CD8-positive, alpha-beta memory T cell (primary cell): ENCODE measurements at places on chromosomes 16 and 17. TPM values are rescaled to one million over a fixed set of nuclear protein-coding genes. Genes with fewer than 3 reads are reported as not detected.
A peak's percentile ranks its signal among the peaks of the same experiment; 100 is the strongest.

ASPSCR1 gene
- total RNA-seq, result 32.0 TPM

TP53TG3D gene
- 0.37 TPM for total RNA-seq

ATAD5 gene
- 25.5 TPM for total RNA-seq

CHST4 gene
- total RNA-seq, result not detected

LIMD2 gene
- 236 TPM for total RNA-seq

CDH1 gene
- 0.18 TPM for total RNA-seq

JPH3 gene
- not detected for total RNA-seq

ASIC2 gene
- not detected for total RNA-seq

CD300H gene
- total RNA-seq, result not detected

SPOP gene
- total RNA-seq, result 75.1 TPM

DNA sequence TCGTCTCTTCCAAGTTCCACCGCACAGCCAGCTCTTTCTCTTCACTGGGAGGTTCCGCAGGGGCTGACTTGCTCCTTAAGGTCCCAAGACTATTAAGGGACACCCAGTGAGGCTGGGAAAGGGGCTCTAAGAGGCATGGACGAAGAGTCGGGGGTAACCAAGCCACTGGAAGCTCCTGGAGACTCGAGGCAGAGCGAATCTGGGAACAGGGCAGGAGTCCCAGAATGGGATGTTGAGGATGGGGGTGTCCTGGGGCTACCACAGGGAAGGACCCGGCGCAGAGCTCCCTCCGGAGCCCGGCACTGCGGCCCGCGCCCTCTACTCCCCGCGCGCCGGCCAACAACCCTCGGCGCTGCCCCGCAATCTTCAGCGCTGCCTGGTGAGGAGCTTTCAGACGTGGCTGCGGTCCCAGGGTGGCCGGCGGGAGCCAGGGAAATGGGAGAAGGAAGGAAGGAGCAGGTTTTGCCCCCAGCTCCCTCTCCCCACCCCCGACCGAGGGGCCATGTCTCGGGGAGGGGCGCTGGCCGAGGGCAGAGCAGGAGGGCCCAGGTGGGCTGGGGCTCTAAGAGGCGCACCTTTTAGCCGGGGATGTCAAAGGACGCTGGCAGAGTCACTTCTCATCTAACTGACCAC, 581 bp downstream of the CHST5 start:
- no peak overlapping the region for H3K4me3 ChIP-seq
- no peak overlapping the region for H3K27ac ChIP-seq
- no peaks in the 10 kb centered on the region for H3K27me3 ChIP-seq
- no peaks in the 10 kb centered on the region for H3K36me3 ChIP-seq

- no peaks in the 10 kb centered on the region for H3K27me3 ChIP-seq
- no peaks in the 10 kb centered on the region for H3K36me3 ChIP-seq
- no peaks in the 10 kb centered on the region for H3K4me1 ChIP-seq
- no peak overlapping the region for H3K27ac ChIP-seq
These were observed 14.5 kb upstream of the GPRC5C start for GRCh38 chr17:74417178-74418045.

DNA sequence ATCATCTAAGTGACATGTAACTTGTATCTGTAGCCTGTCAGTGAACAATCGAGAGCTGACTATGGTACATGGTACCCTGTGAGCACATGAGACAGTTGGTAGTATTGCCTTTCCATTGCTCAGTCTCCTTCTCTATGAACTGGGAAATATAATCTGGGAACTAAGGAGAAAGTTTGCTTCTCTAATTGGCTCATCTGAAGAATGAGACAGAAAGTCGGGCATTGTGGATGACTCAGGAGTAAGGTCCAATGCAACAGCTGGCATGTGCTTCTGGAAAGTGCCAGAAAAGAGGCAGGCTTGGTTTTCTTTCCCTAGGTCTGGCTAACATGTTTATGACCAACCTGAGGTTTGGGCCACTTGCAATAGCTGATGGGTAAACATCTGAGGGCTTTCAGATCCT, 51.9 kb downstream of the ZZEF1 start:
- H3K4me3 ChIP-seq, result no peak overlapping the region
- H3K4me1 ChIP-seq, result no peaks in the 10 kb centered on the region
- no peak overlapping the region for H3K27ac ChIP-seq
- H3K36me3 ChIP-seq, result peaks cover 44% of the 10 kb centered on the region

GRCh38 chr17:48528153-48528935, 2.5 kb downstream of the HOXB1 start:
- DNase-seq, result no peak
- no peak overlapping the region for H3K27ac ChIP-seq
- H3K36me3 ChIP-seq, result no peaks in the 10 kb centered on the region
- H3K4me1 ChIP-seq, result no peaks in the 10 kb centered on the region
- H3K27me3 ChIP-seq, result peaks cover 5% of the 10 kb centered on the region
- no peak overlapping the region for H3K4me3 ChIP-seq

DNA sequence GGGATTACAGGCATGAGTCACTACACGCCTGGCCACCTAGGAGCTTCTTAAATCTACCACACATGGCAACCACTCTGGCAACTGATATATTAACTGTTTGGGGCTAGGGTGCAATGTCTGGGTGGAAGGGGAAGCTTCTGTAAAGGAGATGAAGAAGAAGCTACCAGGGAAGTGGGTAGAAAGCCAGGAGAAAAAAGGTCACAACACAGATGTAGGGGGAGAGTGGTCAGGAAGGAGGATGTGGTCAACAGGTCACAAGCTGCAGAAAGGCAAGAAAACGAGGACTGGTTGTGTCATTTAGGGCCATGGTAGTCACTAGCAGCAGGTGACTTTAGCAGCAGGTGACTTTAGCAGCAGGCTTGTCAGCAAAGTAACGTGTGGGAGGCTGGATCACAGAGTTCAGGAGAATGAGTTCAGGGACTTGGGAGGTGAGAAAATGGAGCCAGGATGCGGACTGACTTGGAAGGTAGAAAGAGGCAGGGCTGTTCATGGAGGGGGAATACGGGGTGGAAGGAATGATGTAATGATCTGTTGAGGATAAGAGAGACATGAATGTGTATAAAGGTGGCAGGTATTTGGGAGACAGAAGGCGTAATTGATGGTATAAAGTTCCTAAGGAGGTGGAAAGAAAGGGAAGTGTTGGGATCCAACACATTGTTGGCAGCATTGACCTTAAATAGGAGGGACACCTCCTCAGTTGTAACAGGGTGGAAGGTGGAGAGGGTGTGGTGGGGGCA, 16.3 kb upstream of the WFIKKN2 start:
- no peak overlapping the region for H3K27ac ChIP-seq
- H3K36me3 ChIP-seq, result no peaks in the 10 kb centered on the region
- no peaks in the 10 kb centered on the region for H3K27me3 ChIP-seq
- H3K4me1 ChIP-seq, result peaks cover 7% of the 10 kb centered on the region
- DNase-seq, result no peak

GRCh38 chr17:65005858-65006257, 50.7 kb downstream of the GNA13 start:
- H3K4me3 ChIP-seq, result no peak overlapping the region
- no peaks in the 10 kb centered on the region for H3K27me3 ChIP-seq
- H3K27ac ChIP-seq, result no peak overlapping the region
- H3K36me3 ChIP-seq, result no peaks in the 10 kb centered on the region
- H3K4me1 ChIP-seq, result no peaks in the 10 kb centered on the region

GRCh38 chr16:63361032-63361624, 1324.9 kb upstream of the CDH8 start:
- no peak overlapping the region for H3K4me3 ChIP-seq
- H3K27ac ChIP-seq, result no peak overlapping the region
- no peaks in the 10 kb centered on the region for H3K36me3 ChIP-seq
- no peak for DNase-seq

GRCh38 chr16:12590963-12591362, 212.7 kb downstream of the CPPED1 start:
- no peak overlapping the region for H3K4me3 ChIP-seq
- H3K27me3 ChIP-seq, result no peaks in the 10 kb centered on the region
- no peak overlapping the region for H3K27ac ChIP-seq

GRCh38 chr16:89581861-89582563, 6.5 kb downstream of the CPNE7 start:
- no peaks in the 10 kb centered on the region for H3K27me3 ChIP-seq
- no peak overlapping the region for H3K27ac ChIP-seq
- no peak for DNase-seq
- H3K36me3 ChIP-seq, result no peaks in the 10 kb centered on the region
- H3K4me3 ChIP-seq, result no peak overlapping the region

DNA sequence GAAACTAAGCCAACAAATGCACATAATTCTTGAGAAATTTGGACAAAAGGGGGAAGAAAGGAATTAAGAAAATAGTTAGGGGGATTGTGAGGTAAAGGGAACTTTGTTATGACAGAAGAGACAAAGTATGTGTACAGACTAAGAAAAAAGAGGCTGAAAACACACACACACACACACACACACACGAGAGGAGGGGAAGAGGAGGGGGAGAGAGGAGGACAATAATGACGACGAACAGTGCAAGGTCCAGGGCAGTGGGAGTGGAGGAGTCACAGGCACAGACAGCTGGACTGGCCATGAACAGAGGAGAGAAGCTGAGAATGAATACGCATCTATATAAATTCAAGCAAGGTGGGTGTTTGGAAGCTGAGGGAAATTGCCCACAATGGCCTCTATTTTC, 44.6 kb downstream of the MARVELD3 start:
- no peak overlapping the region for H3K4me3 ChIP-seq
- peaks cover 18% of the 10 kb centered on the region for H3K36me3 ChIP-seq
- H3K27ac ChIP-seq, result no peak overlapping the region
- H3K27me3 ChIP-seq, result no peaks in the 10 kb centered on the region
- no peaks in the 10 kb centered on the region for H3K4me1 ChIP-seq

- no peak for DNase-seq
- H3K36me3 ChIP-seq, result no peaks in the 10 kb centered on the region
- H3K4me1 ChIP-seq, result no peaks in the 10 kb centered on the region
- no peaks in the 10 kb centered on the region for H3K27me3 ChIP-seq
- no peak overlapping the region for H3K27ac ChIP-seq
These were observed 191.5 kb downstream of the FTO start for GRCh38 chr16:53895433-53895832.

DNA sequence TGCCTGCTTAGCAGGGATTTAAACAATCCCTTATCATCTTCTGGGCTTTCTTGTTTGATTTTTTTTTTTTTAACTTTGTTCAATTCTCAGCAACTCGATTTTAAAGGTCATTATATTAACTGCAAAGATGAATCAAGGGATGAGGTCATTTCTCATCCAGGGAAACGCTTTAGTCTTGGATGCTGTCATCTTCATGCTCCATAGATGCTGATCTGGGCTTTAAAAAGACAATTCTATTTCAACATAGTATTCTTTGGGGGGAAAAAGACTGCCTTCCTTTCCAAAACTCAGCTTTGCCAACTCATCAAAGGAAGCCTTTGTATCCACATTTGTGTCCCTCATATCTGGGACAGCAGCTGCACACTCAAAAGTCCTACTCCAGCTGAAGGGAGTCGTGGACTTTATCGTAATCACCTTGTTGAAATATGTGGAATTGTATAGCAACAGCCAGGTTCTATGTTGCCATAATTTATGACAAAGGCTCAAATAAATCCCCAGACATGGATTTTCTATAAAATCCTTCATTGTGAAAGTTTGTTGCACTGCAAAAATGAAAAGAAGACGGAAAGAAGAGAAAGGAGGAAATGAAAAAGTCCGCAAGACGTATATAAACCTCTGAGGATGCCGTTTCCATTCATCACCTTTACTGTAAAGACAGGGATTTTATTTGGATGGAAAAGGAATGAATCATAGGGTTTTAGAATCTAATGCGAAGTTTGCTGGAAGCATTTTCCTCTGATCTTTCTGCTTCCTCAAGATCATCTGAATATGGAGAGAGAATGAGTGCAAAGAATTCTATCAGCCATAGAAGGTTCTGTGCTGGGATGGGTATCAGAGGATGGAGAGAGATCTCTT, 48.6 kb upstream of the XYLT1 start:
- H3K36me3 ChIP-seq, result no peaks in the 10 kb centered on the region
- H3K27me3 ChIP-seq, result no peaks in the 10 kb centered on the region
- no peak overlapping the region for H3K4me3 ChIP-seq
- DNase-seq, result no peak
- H3K4me1 ChIP-seq, result no peaks in the 10 kb centered on the region

- no peaks in the 10 kb centered on the region for H3K27me3 ChIP-seq
- no peaks in the 10 kb centered on the region for H3K4me1 ChIP-seq
- no peak overlapping the region for H3K4me3 ChIP-seq
- no peak overlapping the region for H3K27ac ChIP-seq
These were observed 95.2 kb upstream of the SMIM36 start for GRCh38 chr17:55606488-55606815.

DNA sequence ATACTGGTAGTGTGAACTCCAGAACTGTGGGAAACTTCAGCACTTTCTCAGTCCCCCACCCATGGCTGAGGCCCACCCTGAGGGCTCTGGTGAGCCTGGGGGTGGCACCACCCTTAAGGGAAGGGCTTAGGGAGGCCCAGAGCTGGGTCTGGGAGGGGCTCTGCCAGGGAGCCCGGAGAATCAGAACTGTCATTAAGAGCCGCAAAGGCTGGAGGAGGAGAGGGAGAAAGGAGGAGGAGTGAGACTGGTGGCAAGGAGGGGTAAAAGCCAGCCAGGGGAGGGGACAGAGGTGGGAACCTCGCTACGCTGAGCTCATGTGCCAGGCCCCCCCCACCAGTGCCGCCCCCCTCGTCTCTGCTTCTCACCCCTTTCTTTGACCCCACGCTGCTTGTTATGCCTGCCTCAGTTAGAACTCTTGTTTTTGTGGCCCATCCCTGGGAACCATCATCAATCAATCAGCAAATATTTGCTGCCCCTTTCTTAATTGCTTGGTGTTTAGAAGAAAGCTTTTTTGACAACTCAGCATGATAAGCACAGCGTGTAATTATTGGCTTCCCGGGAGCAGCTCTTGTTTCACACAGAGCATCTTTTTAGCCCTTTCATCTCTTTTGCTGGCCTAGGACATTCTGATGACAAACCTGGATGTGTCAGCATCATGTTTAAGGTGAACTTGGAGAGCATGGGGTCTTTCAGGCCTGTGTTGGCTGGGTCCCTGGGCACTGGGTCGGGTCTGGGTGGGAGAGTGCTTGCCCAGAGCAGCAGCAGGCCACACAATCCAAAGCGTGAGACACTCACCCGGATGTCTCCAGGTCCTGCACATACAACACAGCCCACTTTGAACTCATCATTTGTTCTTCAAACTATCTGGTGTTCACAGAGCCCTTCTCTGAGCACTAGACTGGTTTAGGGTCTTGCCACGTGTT, 77.7 kb downstream of the NETO2 start:
- H3K27me3 ChIP-seq, result no peaks in the 10 kb centered on the region
- H3K4me3 ChIP-seq, result no peak overlapping the region
- no peak for DNase-seq
- H3K4me1 ChIP-seq, result no peaks in the 10 kb centered on the region
- no peaks in the 10 kb centered on the region for H3K36me3 ChIP-seq

- peak; percentile 21 for DNase-seq
- no peaks in the 10 kb centered on the region for H3K36me3 ChIP-seq
- no peak overlapping the region for H3K4me3 ChIP-seq
- peaks cover 25% of the 10 kb centered on the region for H3K4me1 ChIP-seq
- H3K27me3 ChIP-seq, result peaks cover 3% of the 10 kb centered on the region
- H3K27ac ChIP-seq, result no peak overlapping the region
These were observed 18.9 kb upstream of the HERPUD1 start for GRCh38 chr16:56912746-56913708.

DNA sequence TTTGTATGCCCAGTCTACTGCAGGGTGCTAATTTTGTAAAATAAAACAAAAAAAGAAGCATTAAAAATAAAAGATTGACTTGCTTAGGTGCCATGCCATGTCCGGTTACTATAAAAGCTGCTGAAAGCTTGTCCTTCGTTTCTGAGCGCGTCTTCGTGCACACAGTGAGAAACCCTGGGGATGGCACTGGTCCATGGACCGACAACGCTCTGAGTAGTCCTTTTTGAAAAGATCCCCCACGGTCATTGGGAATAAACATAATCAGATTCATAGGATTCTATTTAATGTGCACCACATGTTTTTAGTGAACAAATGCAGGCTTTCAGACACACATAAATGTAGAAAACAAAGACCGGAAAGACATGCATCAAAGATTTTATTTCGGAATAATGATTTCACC, 146.3 kb downstream of the XYLT1 start:
- no peaks in the 10 kb centered on the region for H3K4me1 ChIP-seq
- no peak overlapping the region for H3K4me3 ChIP-seq
- DNase-seq, result no peak
- no peaks in the 10 kb centered on the region for H3K27me3 ChIP-seq
- H3K27ac ChIP-seq, result no peak overlapping the region
